NCI-H187 (cell line): ENCODE measurements at places on chromosomes 6 and 20.

DNA sequence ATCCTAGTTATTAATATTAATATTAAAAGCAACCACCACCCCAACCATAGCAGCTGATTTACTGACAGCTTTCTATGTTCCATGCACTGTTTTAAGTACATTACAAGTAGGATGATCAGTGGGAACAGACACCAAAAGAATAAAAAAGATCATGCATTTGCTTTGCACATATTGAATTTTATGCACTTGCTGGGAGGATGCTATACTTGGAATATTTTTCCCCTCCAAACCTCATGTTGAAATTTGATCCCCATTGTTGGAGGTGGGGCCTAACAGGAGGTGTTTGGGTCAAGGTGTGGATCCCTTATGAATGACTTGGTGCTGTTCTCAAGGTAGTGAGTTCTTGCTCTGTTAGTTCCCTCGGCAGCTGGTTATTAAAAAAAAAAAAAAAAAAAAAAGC lies 178.9 kb upstream of the MYLIP start:
- no peak for DNase-seq

GRCh38 chr20:34970846-34971560 lies 15.3 kb downstream of the MYH7B start:
- DNase-seq: no peak

DNA sequence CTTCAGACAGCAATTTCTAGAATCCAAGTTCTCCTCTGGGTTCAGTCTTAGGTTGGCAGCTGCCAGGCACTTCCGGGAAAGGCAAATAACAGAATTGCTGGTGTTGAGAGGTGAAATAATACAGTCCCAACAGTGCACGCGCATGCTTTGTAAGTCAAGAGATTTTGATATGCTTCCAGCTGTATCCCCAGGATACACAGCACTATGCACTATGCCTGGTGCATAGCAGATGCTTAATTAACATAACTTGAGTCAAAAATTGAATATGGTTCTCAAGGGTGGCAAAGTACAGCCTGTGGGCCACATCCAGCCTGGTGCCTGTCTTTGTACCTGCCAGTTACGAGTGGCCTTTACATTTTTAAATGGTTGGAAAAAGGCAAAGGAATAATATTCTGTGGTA lies 18.9 kb upstream of the PMEPA1 start:
- DNase-seq: no peak

DNA sequence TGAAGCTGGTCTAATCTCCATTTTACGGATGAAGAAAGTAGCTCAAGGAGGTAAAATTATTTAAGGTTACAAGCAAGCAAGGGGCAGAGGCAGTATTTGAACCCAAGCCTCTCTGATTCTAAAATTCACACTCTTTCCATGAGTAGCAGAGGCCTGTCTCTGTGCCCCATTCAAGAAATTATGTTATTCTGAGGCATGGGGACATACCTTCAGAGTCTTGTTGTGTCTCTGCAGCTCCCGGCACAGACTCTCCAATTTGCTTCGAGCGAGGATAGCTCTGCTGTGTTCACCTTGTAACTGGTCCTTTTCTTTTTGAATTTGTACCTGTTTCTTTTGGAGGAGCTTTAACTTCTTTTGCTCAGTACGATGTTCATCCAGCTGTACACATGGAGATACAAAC lies 21.5 kb downstream of the TXLNB start:
- DNase-seq: no peak
